ENCODE measurements at places on chromosomes 2 and 18.
A peak's percentile ranks its signal among the peaks of the same experiment; 100 is the strongest.

DNA sequence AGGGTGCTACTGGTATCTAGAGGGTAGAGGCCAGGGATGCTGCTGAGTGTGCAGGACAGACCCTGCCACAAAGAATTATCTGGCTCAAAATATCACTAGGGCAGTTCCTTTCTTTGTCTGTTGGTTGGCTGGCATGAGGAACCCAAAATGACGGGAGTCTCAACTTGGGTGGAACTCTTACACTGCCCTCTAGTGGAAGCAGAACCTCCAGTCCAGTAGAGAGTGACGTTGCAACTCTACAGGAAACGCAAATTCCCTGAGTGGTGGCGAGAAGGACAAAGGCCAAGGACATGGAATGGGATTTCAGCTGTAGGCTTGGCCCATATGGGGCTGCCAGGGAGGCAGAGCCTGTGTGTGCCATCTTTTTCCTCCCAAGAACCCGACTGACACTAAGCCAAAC lies 47.1 kb downstream of the COPS8 start:
- no peak for DNase-seq

- no peak for DNase-seq
Measured at GRCh38 chr2:23661276-23662050, 265.5 kb downstream of the ATAD2B start.

- DNase-seq = no peak
Measured at GRCh38 chr2:187708272-187708671, 154.0 kb upstream of the TFPI start.

DNA sequence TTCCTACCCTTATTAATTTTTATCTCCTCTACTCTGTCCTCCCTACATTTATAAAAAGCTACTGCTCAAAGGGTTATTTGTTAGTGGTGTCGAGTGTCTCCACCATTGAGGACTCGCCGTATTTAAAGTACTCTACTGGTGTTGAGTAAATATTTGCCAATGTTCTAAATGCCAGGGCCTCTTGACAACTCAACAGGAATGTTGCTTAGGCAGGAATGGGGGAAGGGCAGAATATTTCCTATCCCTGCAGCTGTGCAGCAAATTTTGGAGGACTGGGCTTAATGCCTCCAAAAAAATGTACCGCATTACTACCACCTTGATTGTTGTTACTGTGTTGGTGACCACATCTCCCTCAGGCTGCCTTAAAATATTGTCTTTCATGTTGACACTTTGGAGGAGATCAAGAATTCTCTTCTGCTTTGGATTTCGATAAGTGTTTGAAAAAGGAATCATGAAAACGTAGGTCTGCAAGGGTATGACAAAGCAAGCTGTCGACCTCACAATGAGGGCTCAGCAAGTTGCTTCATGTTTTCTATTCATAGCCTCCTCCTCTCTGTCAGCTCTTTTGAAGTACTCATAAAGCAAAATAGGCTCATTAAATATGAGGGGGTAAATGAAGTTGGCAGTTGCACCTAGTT lies 84.3 kb downstream of the EFEMP1 start:
- DNase-seq = no peak

DNA sequence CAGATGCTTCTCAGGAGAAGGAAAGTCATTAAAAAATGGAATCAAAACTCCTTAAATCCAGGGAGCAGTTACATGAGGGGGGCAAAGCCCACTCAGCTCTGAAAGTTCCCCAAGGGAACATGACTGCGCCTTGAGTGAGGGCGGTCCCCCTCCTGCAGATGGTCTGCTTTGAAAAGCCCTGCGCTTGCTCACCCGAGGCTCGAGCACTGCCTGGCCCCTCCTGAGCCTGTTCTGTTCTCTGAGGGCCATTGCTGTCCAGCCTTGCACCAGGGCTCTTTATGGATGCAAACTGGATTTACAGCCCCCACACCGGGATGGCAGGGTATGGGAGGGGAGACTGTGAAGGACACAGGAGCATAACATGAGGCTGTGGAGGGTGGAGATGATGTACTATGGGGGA lies 37.8 kb upstream of the DNMT3A start:
- no peak for DNase-seq

DNA sequence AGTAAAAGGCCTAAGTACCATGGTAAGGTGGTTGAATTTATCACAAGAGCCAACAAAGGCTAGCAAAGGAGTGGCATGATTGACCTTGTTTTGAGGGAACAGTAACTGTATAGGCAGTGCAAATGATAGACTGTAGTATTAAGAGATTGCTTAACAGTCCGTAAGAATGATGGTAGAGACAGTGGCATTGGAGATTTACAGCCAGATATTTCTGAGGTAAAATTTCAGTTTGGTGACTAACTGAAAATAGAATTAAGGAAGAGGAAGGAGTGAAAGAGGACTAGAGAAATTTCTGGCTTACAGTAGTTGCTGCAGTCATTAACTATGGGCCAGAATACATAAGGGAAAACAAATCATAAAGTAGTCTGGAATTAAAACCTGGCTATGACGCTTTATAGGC lies 4.4 kb upstream of the BAZ2B start:
- no peak for DNase-seq

DNA sequence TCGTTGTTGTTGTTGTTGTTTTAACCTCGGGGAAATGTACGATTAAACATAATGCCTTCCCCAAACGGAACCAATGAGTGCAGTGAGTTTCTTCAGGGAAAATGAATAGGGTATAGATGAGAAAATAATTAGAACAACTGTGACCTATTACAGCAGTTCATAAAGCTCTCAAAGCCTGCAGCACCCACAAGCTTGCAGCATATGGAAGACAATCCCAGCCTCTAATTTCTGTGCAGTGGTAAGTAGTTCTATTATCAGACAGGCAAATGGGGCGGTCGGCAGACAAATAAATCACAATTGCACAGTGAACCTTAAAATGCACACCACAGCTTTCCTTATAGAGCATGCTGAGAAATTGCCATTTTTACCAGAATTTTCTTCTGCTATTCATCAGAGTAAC lies 159.5 kb downstream of the MYT1L start:
- no peak for DNase-seq

DNA sequence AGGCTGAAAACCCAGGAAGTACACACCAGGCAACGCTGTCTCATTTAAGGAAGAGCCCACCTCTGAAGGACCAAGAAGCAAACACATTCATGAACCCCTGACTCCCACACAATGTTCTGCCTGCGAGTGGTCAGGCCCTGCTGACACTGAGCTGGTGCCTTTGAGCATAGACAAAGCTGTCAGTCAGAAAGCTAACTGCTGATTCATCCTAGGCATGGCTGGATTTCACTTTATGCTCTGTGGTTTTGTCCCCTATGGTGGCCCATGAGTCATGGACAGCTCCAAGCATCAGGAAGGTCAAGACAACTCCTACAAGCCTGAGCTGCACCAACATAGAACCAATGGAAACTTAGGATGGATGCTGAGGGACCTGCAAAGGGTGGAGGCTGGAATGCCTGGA lies 78.9 kb downstream of the UXS1 start:
- DNase-seq = no peak

- DNase-seq = no peak
Measured at GRCh38 chr2:84906108-84906899, 848 bp downstream of the TMSB10 start.

- DNase-seq = peak; percentile 10
Measured at GRCh38 chr2:17830053-17831034, 14.1 kb downstream of the MSGN1 start.

GRCh38 chr2:67256892-67257291 lies 140.2 kb upstream of the ETAA1 start:
- DNase-seq = no peak
